Glutamatergic neuron (in vitro differentiated cells): ENCODE measurements at places on chromosomes 7 and 10.
A peak's percentile ranks its signal among the peaks of the same experiment; 100 is the strongest.

- no peak for DNase-seq
These were observed 59.2 kb downstream of the HSPA12A start for GRCh38 chr10:116683166-116683565.

DNA sequence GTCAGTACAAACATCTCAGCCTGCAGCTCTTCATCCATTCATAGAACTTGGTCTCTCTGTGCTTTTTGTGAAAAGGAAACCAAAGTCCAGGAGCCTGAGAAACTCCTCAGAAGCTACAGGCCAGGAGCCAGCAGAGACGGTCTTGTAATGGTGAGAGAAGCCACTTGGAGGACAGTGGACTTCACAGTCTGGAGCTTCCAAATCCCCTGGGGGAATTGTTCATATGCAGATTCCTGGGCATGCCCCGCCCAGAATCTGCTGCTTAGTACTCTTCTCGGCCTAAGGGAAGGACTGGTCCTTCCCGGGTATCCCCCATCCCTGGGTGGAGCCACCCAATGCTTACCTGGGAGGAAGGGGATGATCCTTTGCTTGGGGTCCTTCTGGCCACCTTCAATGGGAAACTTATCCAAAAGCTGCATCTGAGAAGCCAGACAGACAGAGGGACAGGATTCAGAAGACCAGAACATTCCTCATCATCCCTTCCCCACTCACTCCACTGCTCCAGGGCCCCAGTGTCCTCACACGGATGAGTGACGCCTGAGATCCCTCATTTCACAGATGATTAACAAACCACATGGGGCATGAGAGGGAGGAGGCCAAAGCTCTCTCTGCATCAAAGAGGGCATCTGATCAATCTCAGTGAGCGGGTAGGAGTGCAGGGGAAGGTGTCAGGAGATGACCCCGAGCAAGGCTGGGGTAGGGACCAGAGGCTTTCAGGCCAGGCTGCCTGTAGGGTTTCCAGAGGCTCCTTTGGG, 88.4 kb downstream of the SH3PXD2A start:
- no peak for DNase-seq

DNA sequence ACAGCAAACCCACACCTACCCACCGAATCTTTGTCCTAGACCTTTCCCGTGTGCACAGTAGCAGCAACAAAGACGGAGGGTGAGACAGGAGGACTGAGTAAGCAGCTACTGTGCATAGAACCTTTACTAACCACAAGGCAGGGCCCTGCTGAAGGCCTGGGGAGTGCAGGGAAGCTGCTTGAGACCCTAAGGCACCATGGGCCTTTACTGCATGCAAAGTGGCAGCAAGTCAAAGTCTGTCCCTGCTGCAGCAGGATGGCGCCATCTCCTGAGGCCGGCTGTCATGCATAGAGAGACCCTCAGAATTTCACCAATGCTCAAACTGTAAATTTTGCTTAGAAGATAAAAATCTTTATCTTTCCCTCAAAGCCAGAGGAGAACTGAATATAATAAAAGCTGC, 610.5 kb downstream of the ACTR3B start:
- DNase-seq: no peak

GRCh38 chr10:81898518-81898917, 23.5 kb downstream of the NRG3 start:
- no peak for DNase-seq

GRCh38 chr7:46622251-46622650, 701.2 kb upstream of the IGFBP3 start:
- no peak for DNase-seq

DNA sequence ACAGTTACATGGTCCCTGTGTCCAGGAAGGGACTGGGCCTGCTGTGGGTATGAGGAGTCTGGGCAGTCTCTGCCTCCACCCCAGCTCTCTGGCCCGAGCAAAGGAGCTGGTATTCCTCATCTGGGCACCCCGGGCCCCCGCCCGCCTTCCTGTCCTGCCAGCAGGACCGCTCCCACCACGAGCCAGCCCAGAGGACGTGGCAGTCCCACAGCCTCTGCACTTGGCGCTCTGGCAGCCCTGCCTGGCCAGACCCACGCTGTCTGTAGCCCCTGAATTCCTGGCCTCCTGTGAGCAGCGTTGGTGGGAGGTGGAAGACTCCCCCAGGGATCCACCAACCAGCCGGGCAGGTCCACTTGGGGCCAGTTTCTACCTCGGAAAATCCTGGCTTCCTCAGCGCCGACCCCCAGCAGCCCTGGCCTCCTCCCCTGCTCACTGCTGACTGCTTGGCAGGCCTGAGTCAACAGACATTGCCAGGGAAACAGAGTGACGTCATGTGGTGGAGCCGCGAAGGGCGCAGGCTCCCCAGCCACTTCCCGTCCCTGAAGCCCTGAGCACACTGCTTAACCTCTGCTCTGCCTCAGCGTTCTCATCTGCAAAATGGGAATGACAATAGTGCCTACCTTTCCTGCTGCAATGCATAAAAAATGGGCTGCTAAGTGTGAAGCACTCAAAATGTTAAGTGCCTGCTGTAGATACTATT, 21.6 kb upstream of the LIMK1 start:
- peak; percentile 12 for DNase-seq

DNA sequence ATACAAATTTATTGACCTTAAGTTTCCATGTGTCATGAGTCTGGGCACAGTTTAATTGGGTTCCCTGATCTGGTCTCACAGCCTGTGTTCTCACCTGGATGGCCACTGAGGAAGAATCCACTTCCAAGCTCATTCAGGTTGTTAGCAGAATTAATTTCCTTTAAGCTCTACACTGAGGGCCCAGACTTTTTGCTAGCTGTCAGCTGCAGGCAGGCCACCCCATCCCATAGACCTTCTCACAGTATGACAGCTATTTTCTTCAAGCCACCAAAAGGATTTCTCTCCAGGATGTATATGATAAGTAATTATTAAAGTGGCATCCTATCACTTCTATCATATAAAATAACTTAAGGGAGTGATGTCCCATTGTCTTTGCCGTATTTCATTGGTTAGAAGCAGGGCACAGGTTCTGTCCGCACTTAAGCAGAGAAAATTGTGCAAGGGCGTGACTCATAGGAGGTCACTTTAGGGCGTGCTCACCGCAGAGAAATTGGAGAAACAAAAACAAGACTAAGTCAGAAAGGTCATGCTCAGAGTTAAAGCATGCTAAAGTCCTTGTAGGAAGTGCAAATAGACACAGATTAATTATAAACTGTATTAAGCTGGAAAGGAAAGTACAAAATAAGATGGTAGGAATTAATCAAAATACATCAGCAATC, 109.9 kb downstream of the AHR start:
- no peak for DNase-seq
